NCI-H774 (cell line): ENCODE measurements at places on chromosomes 3 and 15.

DNA sequence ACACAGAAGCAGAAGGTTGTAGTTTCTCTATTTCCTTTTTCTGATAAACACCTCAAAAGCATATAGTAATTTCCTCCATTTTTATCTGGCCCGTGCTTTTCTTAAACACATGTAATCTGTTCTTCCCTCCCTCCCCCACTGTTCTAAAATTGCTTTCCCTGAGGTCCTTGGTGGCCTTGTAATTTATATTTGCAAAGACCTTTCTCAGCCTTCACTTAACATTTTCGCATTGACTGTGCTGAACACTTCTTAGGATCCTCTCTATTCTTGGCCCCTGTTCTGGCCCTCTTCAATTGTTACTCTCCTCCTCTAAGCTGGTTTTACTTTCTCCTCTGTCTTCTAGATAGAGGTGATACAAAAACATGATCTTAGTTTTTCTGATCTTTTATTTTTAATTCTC, 28.3 kb downstream of the GAP43 start:
- no peak for DNase-seq

GRCh38 chr3:16252988-16253387, 11.8 kb downstream of the DPH3 start:
- no peak for DNase-seq

DNA sequence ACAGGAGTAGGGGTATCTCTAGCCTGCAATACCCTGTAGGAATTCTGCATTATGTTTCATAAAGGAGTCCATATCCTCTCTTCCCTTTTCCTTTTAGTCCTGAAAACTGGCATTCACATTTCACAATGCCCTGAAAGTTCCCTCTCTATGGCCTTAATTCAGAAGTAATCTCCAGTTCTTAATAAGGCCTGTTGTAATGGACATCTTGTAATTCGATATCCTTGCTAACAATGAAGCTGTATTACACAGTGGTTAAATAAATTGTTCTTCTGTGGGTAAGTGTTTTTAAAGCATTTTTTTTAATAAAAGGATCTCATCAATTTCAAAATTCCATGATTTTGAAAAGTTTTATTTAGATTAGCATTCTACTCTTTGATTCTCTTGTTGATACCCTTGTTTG, 34.3 kb upstream of the NEO1 start:
- DNase-seq, result no peak

GRCh38 chr3:135989242-135989641, 23.7 kb downstream of the PPP2R3A start:
- DNase-seq, result no peak

- DNase-seq, result no peak
Measured at GRCh38 chr3:60160822-60161748, 1090.2 kb downstream of the FHIT start.
